ENCODE measurements at places on chromosomes 2 and 18. TPM values are rescaled to one million over a fixed set of nuclear protein-coding genes. Genes with fewer than 3 reads are reported as not detected.

SKOR2 gene
- total RNA-seq, result not detected

HOXD12 gene
- not detected for total RNA-seq

WDCP gene
- total RNA-seq, result 6.3 TPM

DCDC2C gene
- total RNA-seq, result not detected

PJVK gene
- 0.69 TPM for total RNA-seq

HOXD11 gene
- 0.11 TPM for total RNA-seq

CD28 gene
- 0.11 TPM for total RNA-seq

Data from dermis lymphatic vessel endothelial cell (primary cell).